ENCODE measurements at places on chromosomes 4 and X. TPM values are rescaled to one million over a fixed set of nuclear protein-coding genes. Genes with fewer than 3 reads are reported as not detected.

GRCh38 chr4:137800861-137801260, 268.6 kb upstream of the PCDH18 start:
- H3K27ac ChIP-seq: no peak overlapping the region
- no peaks in the 10 kb centered on the region for H3K36me3 ChIP-seq
- no peaks in the 10 kb centered on the region for H3K4me1 ChIP-seq
- H3K4me3 ChIP-seq: no peak overlapping the region
- H3K27me3 ChIP-seq: no peaks in the 10 kb centered on the region
- DNase-seq: no peak

GRCh38 chr4:55808186-55808585, 11.4 kb upstream of the EXOC1L start:
- no peak for DNase-seq
- no peak overlapping the region for H3K4me3 ChIP-seq
- H3K4me1 ChIP-seq: no peaks in the 10 kb centered on the region
- no peaks in the 10 kb centered on the region for H3K27me3 ChIP-seq
- no peaks in the 10 kb centered on the region for H3K36me3 ChIP-seq

GRCh38 chrX:140866446-140866845, 135.9 kb upstream of the SPANXB1 start:
- no peak overlapping the region for H3K4me3 ChIP-seq
- no peak overlapping the region for H3K27ac ChIP-seq
- H3K36me3 ChIP-seq: no peaks in the 10 kb centered on the region
- no peaks in the 10 kb centered on the region for H3K4me1 ChIP-seq

GRCh38 chr4:2954358-2955185, 8.6 kb downstream of the NOP14 start:
- H3K4me1 ChIP-seq: no peaks in the 10 kb centered on the region
- no peak overlapping the region for H3K27ac ChIP-seq
- no peak overlapping the region for H3K4me3 ChIP-seq
- no peaks in the 10 kb centered on the region for H3K27me3 ChIP-seq

- H3K27ac ChIP-seq: no peak overlapping the region
- no peaks in the 10 kb centered on the region for H3K27me3 ChIP-seq
- no peak for DNase-seq
- no peaks in the 10 kb centered on the region for H3K36me3 ChIP-seq
- no peak overlapping the region for H3K4me3 ChIP-seq
Observed at GRCh38 chr4:5654791-5655190, 53.6 kb downstream of the EVC2 start.

DNA sequence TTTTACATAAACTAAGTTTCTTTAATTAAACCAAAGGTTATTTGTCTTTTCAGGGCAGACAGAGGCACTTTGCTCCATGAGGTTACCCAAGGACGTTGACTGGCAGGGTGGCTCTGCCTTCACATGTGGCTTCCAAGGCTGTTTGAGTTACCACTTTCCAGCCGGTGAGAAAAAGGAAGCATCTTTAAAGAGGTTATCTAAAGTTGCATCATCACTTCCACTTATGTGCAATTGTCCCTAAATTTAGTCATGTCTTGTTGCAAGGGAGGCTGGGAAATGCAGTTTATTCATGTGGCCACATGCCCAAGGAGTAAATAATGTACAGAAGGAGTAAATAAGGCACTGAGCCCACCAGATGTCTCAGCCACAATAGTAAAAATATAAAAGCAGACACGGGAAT, 29.0 kb upstream of the RAP1GDS1 start:
- DNase-seq: no peak
- H3K36me3 ChIP-seq: no peaks in the 10 kb centered on the region
- no peak overlapping the region for H3K27ac ChIP-seq
- H3K27me3 ChIP-seq: no peaks in the 10 kb centered on the region

- peak overlapping the region; percentile 78 for H3K27ac ChIP-seq
- H3K36me3 ChIP-seq: no peaks in the 10 kb centered on the region
- H3K4me1 ChIP-seq: peaks cover 4% of the 10 kb centered on the region
- no peak for DNase-seq
- H3K27me3 ChIP-seq: no peaks in the 10 kb centered on the region
Observed at GRCh38 chr4:87108142-87108546, 112.3 kb downstream of the KLHL8 start.

DNA sequence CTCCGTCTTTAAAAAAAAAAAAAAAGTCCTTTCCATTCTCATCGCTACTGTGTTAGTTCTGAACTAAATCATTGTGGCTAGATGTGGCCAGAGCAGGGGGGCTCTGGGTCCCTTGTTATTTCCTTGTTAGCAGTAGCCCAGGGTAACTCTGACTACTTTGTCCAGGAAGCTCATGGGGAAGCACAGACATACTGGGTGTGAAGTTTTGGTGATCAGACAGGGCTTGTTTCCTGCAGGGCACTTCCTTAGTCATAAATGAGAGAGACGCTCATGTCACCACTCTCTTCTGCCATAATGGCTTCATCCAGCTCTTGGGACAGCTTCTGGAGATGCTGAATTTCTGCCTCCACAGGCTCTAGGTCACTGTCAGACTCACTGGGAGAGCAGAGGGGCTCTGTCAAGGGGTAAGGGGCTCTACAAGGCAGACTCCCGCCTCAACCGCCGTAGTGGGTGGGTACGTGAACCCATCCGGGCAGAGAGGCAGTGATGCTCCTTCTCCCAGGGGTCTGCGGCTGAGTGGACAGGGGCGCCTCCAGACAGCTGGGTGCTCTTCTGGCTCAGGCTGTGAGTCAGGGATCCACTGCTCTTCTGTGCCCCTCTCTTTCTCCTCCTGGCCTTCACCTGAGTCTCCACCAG, 12.9 kb downstream of the STIM2 start:
- no peaks in the 10 kb centered on the region for H3K36me3 ChIP-seq
- H3K4me1 ChIP-seq: no peaks in the 10 kb centered on the region
- H3K27me3 ChIP-seq: no peaks in the 10 kb centered on the region
- no peak overlapping the region for H3K4me3 ChIP-seq

DNA sequence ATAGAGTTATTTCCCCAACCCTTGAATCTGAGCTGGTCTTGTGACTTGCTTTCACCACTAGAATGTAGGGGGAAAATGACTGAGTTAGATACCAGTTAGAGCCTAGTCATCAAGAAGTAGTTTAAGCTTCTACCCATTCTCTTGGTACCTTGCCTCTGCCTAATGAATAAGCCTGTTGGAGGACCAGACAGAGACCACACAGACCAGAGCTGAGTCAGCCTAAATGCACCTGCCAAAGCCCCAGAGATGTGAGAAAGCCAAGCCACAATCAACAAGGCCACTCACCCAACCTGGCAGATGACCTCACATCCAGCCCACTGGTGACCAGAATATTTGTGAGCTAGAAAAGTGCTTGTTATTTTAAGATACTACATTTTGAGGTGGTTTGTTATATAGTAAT, 85.2 kb upstream of the DCLK2 start:
- no peaks in the 10 kb centered on the region for H3K36me3 ChIP-seq
- no peak for DNase-seq
- no peaks in the 10 kb centered on the region for H3K4me1 ChIP-seq
- no peaks in the 10 kb centered on the region for H3K27me3 ChIP-seq
- no peak overlapping the region for H3K4me3 ChIP-seq

- H3K36me3 ChIP-seq: no peaks in the 10 kb centered on the region
- no peak overlapping the region for H3K27ac ChIP-seq
- no peak for DNase-seq
- no peak overlapping the region for H3K4me3 ChIP-seq
- no peaks in the 10 kb centered on the region for H3K4me1 ChIP-seq
Observed at GRCh38 chr4:110982486-110982885, 359.6 kb upstream of the PITX2 start.

- H3K36me3 ChIP-seq: no peaks in the 10 kb centered on the region
- no peak overlapping the region for H3K27ac ChIP-seq
- no peak overlapping the region for H3K4me3 ChIP-seq
- no peaks in the 10 kb centered on the region for H3K4me1 ChIP-seq
- DNase-seq: no peak
Observed at GRCh38 chr4:187294861-187295260, 571.2 kb upstream of the FAT1 start.

GRCh38 chrX:32877592-32877991, 333.8 kb downstream of the DMD start:
- H3K4me3 ChIP-seq: no peak overlapping the region
- peaks cover 9% of the 10 kb centered on the region for H3K27me3 ChIP-seq
- H3K4me1 ChIP-seq: no peaks in the 10 kb centered on the region
- peak overlapping the region; percentile 8 for H3K27ac ChIP-seq

GRCh38 chrX:49272421-49272820, 2.8 kb downstream of the PPP1R3F start:
- H3K4me1 ChIP-seq: no peaks in the 10 kb centered on the region
- H3K4me3 ChIP-seq: no peak overlapping the region
- no peaks in the 10 kb centered on the region for H3K36me3 ChIP-seq

- no peaks in the 10 kb centered on the region for H3K27me3 ChIP-seq
- DNase-seq: no peak
- peak overlapping the region; percentile 89 for H3K27ac ChIP-seq
- peaks cover 4% of the 10 kb centered on the region for H3K4me1 ChIP-seq
- H3K4me3 ChIP-seq: peak overlapping the region; percentile 60
Observed at GRCh38 chrX:108090491-108091263, 665 bp downstream of the PSMD10 start.

GRCh38 chr4:112889199-112889598, 160.3 kb upstream of the ANK2 start:
- H3K27ac ChIP-seq: no peak overlapping the region
- H3K4me3 ChIP-seq: no peak overlapping the region
- H3K36me3 ChIP-seq: no peaks in the 10 kb centered on the region
- H3K4me1 ChIP-seq: no peaks in the 10 kb centered on the region
- H3K27me3 ChIP-seq: no peaks in the 10 kb centered on the region

DNA sequence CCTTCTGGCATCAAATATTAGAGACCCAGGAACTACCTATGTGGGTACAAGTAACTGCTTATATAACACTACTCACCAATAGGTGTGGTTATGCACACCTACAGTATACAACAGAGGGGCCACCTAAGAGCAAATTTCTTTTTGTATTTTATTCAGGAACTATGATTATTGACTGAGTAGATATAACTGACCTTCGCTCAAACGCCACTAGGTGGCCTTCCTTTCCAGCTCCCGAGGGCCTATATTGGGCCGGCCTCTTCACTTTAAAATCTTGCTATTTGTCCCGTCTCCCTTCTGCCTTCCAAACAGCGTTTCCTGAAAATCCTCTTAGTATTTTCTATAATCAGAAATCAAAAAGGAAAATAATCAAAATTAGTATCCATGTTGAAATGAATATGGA, 19.9 kb upstream of the PABPC5 start:
- H3K27me3 ChIP-seq: no peaks in the 10 kb centered on the region
- no peaks in the 10 kb centered on the region for H3K36me3 ChIP-seq
- H3K4me1 ChIP-seq: no peaks in the 10 kb centered on the region
- H3K4me3 ChIP-seq: no peak overlapping the region
- no peak for DNase-seq

DNA sequence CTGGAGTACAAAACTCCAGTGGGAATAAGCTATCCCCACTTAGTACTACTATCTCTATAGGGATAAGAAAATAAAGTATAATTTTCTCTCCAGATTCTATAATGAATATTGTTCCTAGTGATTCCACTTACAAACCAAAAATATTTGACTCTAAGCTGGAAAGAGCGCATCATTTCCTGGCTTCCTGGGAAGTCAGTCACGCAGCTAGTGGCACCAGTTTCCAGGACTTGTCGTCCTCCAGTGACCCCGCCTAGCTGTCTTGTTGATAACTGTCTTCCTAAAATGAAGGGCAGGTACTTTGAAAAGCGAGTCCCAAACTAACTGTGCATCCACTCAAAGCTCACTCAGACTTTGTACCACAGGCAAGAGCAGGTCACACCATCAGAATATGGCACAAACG, 39.3 kb downstream of the LNX1 start:
- no peaks in the 10 kb centered on the region for H3K27me3 ChIP-seq
- no peaks in the 10 kb centered on the region for H3K4me1 ChIP-seq
- H3K36me3 ChIP-seq: no peaks in the 10 kb centered on the region
- DNase-seq: no peak
- no peak overlapping the region for H3K4me3 ChIP-seq

DNA sequence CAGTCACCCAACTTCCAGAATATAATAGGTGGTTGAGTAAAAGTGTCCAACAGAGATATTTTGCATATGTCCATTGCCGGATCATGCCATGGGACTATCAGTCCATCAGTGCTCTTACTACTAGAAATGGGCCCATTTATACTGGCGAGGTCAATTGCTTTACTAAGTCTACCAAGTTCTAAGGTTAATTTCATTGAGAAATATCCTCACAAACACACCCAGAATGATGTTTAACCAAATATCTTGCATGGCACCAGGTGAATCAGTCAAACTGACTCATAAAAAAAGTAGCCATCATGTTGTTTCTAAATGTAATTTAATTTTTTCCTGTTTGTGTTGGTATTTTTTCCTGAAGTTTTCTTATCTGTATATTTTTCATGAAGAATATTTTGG, 1217.0 kb downstream of the RAPGEF2 start:
- no peak overlapping the region for H3K4me3 ChIP-seq
- H3K27me3 ChIP-seq: no peaks in the 10 kb centered on the region
- H3K27ac ChIP-seq: no peak overlapping the region

GRCh38 chrX:124605511-124605910, 259.1 kb downstream of the SH2D1A start:
- H3K27ac ChIP-seq: no peak overlapping the region
- H3K36me3 ChIP-seq: no peaks in the 10 kb centered on the region
- no peaks in the 10 kb centered on the region for H3K4me1 ChIP-seq
- no peak for DNase-seq
- no peak overlapping the region for H3K4me3 ChIP-seq

- H3K27ac ChIP-seq: no peak overlapping the region
- H3K4me1 ChIP-seq: no peaks in the 10 kb centered on the region
- DNase-seq: no peak
- H3K36me3 ChIP-seq: no peaks in the 10 kb centered on the region
Observed at GRCh38 chr4:37602454-37603069, 83.6 kb downstream of the RELL1 start.

DNA sequence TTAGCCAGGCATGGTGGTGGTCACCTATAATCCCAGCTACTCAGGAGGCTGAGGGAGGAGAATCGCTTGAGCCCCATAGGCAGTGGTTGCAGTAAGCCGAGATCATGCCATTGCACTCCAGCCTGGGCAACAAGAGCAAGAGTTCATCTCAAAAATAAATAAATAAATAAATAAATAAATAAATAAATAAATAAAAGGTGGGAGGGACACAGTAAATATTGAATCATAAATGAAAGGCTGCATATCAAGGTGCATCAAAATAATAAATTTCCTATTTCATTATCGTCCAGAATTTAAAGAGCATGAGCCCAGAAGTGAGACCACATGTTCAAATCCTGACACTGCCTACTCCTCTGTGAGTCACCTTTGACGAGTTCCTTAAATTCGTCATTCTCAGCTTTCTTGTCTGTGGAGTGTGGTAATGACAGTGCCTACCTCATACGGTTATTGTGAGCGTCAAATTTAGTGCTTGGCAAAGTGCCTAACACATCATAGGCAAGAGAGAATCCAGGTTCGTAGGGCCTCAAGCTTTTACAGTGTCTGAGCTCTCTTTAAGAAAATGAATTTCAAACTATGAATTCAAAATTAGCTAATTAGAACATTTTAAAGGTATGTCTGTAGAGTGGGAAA, 49.9 kb downstream of the IL15 start:
- H3K36me3 ChIP-seq: no peaks in the 10 kb centered on the region
- no peak overlapping the region for H3K27ac ChIP-seq
- no peak for DNase-seq
- no peaks in the 10 kb centered on the region for H3K4me1 ChIP-seq

RNF175 gene
- total RNA-seq: not detected

GK2 gene
- total RNA-seq: not detected

INTS12 gene
- 29.5 TPM for total RNA-seq

NAP1L2 gene
- total RNA-seq: 5.3 TPM

PTPN13 gene
- total RNA-seq: 41.3 TPM

CXCL6 gene
- 2.2 TPM for total RNA-seq

EFHC2 gene
- total RNA-seq: 0.66 TPM
